Progenitor cell of endocrine pancreas (in vitro differentiated cells): ENCODE measurements at places on chromosomes 16 and 17. TPM values are rescaled to one million over a fixed set of nuclear protein-coding genes. Genes with fewer than 3 reads are reported as not detected.

DNA sequence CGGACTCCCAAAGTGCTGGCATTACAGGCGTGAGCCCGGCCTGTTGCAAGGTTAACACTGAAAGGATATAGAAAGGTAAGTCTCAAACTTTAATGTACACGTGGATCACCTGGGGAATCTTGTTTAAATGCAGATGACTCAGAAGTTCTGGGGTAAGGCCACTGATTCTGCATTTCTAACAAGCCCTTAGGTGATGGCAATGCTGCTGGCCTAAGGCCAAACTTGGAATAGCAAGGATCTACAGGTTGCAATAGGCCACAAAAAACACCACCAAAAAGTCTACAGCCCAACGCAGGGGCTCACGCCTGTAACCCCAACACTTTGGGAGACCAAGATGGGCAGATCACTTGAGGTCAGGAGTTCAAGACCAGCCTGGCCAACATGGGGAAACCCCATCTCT, 4.2 kb downstream of the CMTM4 start:
- peaks cover 2% of the 10 kb centered on the region for H3K36me3 ChIP-seq
- H3K27ac ChIP-seq: no peak overlapping the region
- H3K4me3 ChIP-seq: no peak overlapping the region
- peaks cover 31% of the 10 kb centered on the region for H3K4me1 ChIP-seq
- no peak for DNase-seq

GRCh38 chr16:3051494-3051893, 5.1 kb downstream of the MMP25 start:
- H3K4me3 ChIP-seq: no peak overlapping the region
- DNase-seq: no peak
- H3K36me3 ChIP-seq: peaks cover 11% of the 10 kb centered on the region
- peak overlapping the region; percentile 34 for H3K27ac ChIP-seq
- peaks cover 7% of the 10 kb centered on the region for H3K4me1 ChIP-seq

GRCh38 chr17:80849119-80849518, 142.5 kb upstream of the CHMP6 start:
- no peak for DNase-seq
- H3K27me3 ChIP-seq: no peaks in the 10 kb centered on the region
- H3K27ac ChIP-seq: no peak overlapping the region
- peaks cover 22% of the 10 kb centered on the region for H3K4me1 ChIP-seq

- no peak for DNase-seq
- no peak overlapping the region for H3K27ac ChIP-seq
- no peaks in the 10 kb centered on the region for H3K36me3 ChIP-seq
- no peaks in the 10 kb centered on the region for H3K27me3 ChIP-seq
- H3K4me1 ChIP-seq: no peaks in the 10 kb centered on the region
- H3K4me3 ChIP-seq: no peak overlapping the region
Observed at GRCh38 chr16:58831386-58831785, 97.3 kb upstream of the GOT2 start.

GRCh38 chr17:9256751-9257629, 235.7 kb downstream of the NTN1 start:
- H3K27me3 ChIP-seq: peaks cover 34% of the 10 kb centered on the region
- DNase-seq: no peak
- peaks cover 41% of the 10 kb centered on the region for H3K4me1 ChIP-seq

- no peaks in the 10 kb centered on the region for H3K36me3 ChIP-seq
- no peak overlapping the region for H3K4me3 ChIP-seq
- no peak overlapping the region for H3K27ac ChIP-seq
- DNase-seq: no peak
Observed at GRCh38 chr16:8493972-8494371, 96.3 kb downstream of the TMEM114 start.

- H3K36me3 ChIP-seq: no peaks in the 10 kb centered on the region
- peaks cover 72% of the 10 kb centered on the region for H3K27me3 ChIP-seq
- no peak overlapping the region for H3K4me3 ChIP-seq
Observed at GRCh38 chr16:86046026-86046425, 147.1 kb downstream of the IRF8 start.

- H3K27me3 ChIP-seq: no peaks in the 10 kb centered on the region
- no peak overlapping the region for H3K27ac ChIP-seq
- DNase-seq: no peak
- peaks cover 3% of the 10 kb centered on the region for H3K36me3 ChIP-seq
- no peak overlapping the region for H3K4me3 ChIP-seq
Observed at GRCh38 chr16:9970796-9971195, 211.4 kb downstream of the GRIN2A start.

DNA sequence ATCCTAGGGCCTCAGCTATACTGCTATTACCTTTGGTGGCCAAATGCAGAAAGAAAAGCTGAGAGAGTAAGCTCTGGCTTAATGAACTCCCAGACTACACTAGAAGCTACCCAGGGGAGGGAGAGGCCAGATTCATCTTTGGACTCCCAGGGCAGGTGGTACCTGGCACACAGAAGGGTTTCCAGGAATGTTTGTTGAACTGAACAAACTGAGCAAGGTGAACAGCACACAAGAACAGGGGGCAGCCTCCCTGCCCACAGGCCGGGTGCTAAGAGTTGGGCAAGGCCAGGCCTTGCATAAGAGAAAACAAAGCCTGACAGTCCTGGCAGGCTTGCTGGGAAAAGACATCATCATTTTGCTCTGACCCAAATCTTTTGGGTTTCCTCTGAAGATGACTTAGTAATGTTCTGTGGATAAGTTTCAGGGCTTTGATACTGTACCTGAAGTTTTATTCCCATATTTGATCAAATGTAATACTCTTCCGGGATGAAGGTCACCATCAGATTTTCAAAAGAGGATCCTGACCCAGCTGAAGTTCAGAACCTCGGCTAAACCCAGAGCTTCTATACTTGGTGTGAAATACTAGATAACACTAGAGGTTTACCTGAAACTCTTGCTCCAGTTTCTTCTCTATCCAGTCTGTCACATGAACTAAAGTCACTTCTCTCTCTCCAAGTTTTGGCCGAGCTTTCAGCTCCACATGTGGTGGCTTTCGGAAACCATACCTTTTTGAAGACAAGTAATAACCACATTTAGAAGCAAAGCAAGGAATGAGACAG, 20.5 kb upstream of the ERN1 start:
- H3K4me3 ChIP-seq: no peak overlapping the region
- H3K36me3 ChIP-seq: peaks cover 11% of the 10 kb centered on the region
- no peak for DNase-seq
- H3K27me3 ChIP-seq: no peaks in the 10 kb centered on the region
- no peak overlapping the region for H3K27ac ChIP-seq

DNA sequence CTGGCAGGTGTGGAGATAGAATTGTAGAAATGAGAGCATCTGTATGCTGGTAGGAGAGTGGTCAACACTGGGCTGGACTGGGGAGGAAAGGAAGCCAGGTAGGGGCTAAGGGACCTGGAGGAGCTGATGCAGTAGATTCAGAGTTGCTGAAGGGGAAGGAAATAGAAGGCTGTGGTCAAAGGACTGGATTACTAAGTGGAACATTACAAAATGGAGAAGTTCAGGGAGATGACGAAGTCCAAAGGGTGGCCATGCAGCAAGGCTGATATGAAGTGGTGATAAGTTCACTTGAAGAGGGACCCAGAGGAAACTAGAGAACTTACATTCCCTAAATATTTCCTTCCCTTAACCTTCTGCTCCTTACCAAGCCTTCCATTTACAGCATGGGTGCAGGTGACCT, 8.6 kb upstream of the CCL2 start:
- H3K36me3 ChIP-seq: no peaks in the 10 kb centered on the region
- peaks cover 4% of the 10 kb centered on the region for H3K27me3 ChIP-seq
- no peak for DNase-seq
- H3K4me1 ChIP-seq: peaks cover 5% of the 10 kb centered on the region
- H3K4me3 ChIP-seq: no peak overlapping the region

GRCh38 chr17:69710926-69711325, 296.4 kb downstream of the MAP2K6 start:
- no peak for DNase-seq
- H3K4me3 ChIP-seq: no peak overlapping the region
- no peak overlapping the region for H3K27ac ChIP-seq

DNA sequence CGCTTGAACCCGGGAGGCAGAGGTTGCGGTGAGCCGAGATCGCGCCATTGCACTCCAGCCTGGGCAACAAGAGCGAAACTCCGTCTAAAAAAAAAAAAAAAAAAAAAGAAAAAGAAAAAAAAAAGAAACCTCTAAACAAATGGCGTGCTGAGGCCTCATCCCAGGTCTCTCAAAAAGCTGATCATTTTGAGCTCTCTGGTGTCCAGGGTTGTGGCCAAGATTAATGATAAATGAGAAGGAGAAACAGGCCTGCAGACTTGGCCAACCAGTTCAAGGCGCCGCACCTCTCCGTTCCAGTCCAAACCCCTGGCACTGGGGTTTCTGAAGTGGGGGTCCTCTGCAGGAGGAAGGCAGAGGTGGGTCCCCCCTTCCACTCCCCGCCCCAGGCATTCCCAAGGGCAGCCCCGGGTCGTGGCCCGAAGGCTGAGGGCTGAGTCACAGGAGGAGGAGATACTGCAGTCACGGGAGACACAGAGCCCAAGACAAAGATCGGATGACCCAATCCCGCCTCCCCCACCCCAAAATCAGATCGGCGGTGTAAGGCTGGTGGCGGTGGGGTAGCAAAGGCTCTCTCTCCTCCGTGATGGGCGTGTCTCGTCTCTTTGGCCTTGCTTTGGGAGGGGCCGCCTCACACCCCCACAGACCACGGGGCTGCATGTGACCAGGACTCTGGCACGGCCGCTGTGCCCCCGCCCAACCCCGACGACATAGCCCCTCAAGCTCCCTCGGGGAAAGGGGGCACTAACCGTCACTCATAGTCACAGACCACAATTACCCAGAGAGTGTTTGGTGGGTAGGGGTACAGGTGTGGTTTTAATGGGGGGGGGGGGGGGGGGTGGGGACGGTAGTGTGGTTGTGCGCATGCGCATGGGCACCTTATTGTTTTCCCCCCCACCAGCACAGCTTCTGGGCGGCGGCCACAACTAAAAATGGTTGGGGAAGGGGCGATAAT, 1.1 kb downstream of the VAT1 start:
- peaks cover 5% of the 10 kb centered on the region for H3K36me3 ChIP-seq
- peak overlapping the region; percentile 95 for H3K4me3 ChIP-seq
- DNase-seq: peak; percentile 46
- H3K27ac ChIP-seq: peak overlapping the region; percentile 96
- H3K27me3 ChIP-seq: no peaks in the 10 kb centered on the region
- peaks cover 31% of the 10 kb centered on the region for H3K4me1 ChIP-seq

- no peak overlapping the region for H3K4me3 ChIP-seq
- H3K36me3 ChIP-seq: no peaks in the 10 kb centered on the region
- H3K27me3 ChIP-seq: peaks cover 5% of the 10 kb centered on the region
- no peak for DNase-seq
Observed at GRCh38 chr16:68466174-68466573, 17.9 kb upstream of the SMPD3 start.

- no peak for DNase-seq
- H3K27ac ChIP-seq: no peak overlapping the region
- H3K4me1 ChIP-seq: peaks cover 7% of the 10 kb centered on the region
- peaks cover 5% of the 10 kb centered on the region for H3K36me3 ChIP-seq
- no peak overlapping the region for H3K4me3 ChIP-seq
- no peaks in the 10 kb centered on the region for H3K27me3 ChIP-seq
Observed at GRCh38 chr17:16241906-16242399, 24.9 kb downstream of the PIGL start.

GRCh38 chr16:63789603-63790002, 1332.3 kb downstream of the CDH11 start:
- no peaks in the 10 kb centered on the region for H3K27me3 ChIP-seq
- no peak overlapping the region for H3K27ac ChIP-seq
- H3K36me3 ChIP-seq: peaks cover 3% of the 10 kb centered on the region
- no peaks in the 10 kb centered on the region for H3K4me1 ChIP-seq

DNA sequence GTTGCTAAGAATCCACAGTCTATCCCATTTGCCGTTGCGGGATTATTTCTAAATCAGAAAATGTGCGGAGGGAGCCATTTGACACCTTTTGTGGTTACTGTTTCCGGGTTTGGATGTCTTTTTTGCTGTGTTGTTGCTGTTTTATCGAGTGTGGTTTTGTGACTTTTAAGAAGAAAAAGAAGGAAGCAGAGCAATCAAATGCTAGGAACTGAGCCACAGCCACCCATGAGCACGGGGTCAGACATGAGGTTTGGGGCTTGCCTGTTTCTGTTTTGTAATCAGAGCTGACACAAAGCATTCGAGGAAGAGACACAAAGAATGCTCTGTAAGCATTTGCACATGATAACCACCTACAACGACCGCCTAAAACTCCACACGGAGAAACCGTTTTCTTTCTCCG, 53.1 kb upstream of the CHMP6 start:
- peaks cover 5% of the 10 kb centered on the region for H3K36me3 ChIP-seq
- no peaks in the 10 kb centered on the region for H3K4me1 ChIP-seq
- no peak overlapping the region for H3K27ac ChIP-seq
- no peaks in the 10 kb centered on the region for H3K27me3 ChIP-seq
- no peak overlapping the region for H3K4me3 ChIP-seq
- no peak for DNase-seq

DNA sequence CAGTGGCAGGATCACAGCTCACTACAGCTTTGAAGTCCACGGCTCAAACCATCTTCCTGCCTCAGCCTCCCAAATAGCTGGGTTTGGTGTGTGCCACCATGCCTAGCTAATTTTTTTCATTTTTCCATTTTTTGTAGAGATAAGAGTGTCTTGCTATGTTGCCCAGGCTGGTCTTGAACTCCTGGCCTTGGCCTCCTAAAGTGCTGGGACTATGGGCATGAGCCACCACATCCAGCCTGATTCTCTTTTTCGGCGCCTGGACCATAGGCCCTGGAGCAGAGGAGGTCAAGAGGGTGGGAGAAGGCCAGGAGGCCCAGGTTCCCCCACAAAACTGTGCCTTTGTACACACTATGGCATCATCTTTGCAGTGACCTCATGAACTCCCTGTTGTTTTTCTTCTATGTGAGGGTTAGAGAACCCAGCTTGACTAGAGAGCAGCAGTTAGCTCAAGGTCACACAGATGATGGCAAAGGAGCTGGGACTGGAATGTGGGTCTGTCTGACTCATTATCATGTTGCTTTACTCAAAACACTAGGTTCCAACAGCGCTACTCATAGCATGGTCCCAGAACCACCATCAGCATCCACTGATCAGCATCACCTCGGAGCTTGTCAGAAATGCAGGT, 16.3 kb downstream of the SCN4A start:
- H3K4me3 ChIP-seq: no peak overlapping the region
- peaks cover 35% of the 10 kb centered on the region for H3K27me3 ChIP-seq
- H3K27ac ChIP-seq: no peak overlapping the region
- DNase-seq: no peak
- no peaks in the 10 kb centered on the region for H3K36me3 ChIP-seq

- DNase-seq: no peak
- H3K27me3 ChIP-seq: peaks cover 44% of the 10 kb centered on the region
- no peak overlapping the region for H3K4me3 ChIP-seq
- H3K36me3 ChIP-seq: peaks cover 9% of the 10 kb centered on the region
Observed at GRCh38 chr17:32564325-32564724, 77.5 kb downstream of the CDK5R1 start.

Gene PRRT2
- total RNA-seq: 1.4 and 2.4 TPM in 2 replicates

Gene GRB7
- total RNA-seq: 28.8 and 29.9 TPM in 2 replicates

Gene RTN4RL1
- total RNA-seq: 11.1 and 12.4 TPM in 2 replicates

Gene USH1G
- total RNA-seq: 0.18 and 0.19 TPM in 2 replicates

Gene SRCIN1
- total RNA-seq: 13.8 and 16.7 TPM in 2 replicates

Gene KRT32
- total RNA-seq: not detected in 2 replicates
